ACHN (cell line): ENCODE measurements at places on chromosomes 6 and 20.

DNA sequence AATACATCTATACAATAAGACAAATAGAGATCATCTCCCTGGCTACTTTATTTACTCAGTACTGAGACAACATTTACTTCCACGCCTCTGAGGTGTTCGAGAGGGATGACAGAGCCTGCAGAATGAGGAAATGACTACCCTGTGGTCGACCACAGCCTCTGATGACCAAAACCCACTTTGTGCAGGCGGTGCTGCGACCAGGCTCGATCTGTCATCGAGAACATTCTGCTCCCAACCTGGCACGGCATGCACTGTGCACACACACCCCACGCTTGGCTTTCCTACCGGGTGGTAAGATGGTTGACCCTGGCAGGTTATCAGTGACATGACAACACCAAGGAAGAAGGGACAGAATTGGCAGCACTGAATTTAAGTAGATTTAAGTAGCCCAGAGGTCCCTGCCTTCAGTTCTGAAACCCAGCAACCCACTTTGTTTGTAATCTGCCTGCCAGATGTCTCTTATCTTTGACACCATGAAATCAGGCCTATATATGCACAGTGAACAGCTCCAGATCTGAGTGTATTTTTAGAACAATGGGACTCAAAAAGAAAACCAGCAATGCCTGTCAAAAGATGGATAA lies 42.6 kb downstream of the TTI1 start:
- DNase-seq: peak; percentile 60

DNA sequence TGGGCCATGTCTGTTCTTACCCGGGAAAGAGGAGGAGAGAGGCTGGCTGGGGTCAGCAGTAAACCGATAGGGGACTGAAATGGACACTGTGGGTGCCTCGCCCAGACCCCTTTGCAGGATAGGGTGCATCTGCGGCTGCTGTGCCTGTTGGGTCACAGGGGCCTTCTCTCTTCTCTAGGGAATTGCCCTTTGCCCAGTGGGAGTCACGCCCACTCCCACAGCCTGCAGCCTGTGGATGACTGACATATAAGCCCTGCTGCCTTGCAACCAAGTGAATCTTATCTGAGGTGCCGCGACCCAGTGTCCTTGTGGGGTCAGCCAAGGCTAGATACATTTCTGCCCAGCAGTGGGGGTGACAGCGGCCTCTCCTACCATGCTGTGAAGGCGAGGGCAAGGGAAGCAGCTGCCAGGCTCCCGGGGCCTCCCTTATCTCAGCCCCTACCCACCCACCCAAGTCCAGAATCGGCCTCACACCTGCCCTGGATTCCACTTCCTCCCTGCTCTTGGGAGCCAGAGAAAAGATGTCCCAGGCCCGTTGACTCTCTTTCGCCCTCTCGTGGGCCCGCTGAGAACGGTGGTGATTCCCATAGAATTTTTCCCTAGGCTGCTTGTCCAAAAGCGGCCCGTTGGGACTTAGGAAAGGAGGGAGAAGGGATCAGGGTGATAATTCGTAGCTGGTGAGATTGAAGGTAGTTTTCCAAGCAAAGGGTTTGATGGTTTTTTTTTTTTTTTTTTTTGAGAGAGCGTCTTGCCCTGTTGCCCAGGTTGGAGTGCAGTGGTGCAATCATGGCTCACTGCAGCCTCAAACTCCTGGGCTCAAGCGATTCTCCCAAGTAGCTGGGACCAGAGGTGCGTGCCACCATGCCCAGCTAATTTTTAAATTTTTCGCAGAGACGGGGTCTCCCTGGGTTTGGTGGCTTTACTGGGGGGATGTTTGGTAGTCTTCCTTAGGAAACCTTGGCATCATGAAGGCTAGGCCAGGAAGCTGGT lies 76.4 kb upstream of the RNF24 start:
- peak; percentile 14 for DNase-seq

DNA sequence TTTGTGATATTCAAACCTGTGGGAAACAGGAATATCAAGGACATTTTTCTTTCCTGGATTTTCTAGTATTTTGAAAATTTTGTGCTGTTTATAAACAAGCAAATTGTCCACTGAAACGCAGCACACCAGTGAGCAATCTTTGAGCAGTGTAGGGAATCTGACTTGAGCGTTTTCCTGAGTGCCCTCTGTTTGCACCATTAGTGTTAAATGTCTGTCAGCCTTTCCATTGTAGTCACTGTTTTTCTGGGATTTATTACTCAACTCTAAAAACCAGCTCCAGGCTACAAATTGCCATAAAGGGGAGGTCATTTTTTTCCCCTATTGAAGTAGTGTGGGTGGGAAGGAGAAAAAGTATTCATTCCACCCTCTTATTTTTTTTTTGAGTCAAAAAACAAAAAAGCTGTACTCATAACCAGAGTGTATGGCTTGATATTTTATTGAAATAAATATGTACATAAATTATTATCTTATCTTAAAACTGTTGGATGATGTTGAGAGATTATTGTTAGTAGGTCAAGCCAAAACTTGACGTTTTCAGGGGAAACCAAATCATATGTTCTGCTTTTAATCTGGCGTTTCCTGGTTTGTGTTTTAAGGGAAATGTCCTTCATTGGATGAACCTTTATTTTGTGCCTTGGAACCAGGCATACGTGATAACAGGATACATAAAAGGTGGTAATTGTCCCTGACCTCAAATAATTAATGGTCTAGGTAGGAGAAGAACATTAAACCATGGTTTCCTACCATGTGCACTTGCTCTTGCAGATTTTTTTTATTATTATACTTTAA lies 51.8 kb downstream of the TSHZ2 start:
- DNase-seq: no peak

DNA sequence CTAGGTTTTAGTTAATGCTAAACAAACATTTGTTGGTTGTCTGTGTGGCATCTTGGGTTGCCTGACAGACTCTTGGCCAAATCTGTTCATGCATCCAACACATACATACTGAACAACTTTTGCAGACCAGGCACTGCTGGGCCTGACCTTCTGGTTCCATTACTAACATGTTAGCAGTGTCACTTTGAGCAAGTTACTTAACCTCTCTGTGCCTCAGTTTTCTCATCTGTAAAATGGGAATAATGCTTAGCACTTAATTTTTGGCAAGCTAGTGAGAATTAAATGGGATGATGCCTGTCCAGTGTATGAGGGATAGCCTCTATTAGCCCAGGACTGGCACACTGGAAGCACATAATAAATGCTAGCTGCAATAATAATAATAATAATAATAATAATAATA lies 169.9 kb downstream of the DHX35 start:
- no peak for DNase-seq

DNA sequence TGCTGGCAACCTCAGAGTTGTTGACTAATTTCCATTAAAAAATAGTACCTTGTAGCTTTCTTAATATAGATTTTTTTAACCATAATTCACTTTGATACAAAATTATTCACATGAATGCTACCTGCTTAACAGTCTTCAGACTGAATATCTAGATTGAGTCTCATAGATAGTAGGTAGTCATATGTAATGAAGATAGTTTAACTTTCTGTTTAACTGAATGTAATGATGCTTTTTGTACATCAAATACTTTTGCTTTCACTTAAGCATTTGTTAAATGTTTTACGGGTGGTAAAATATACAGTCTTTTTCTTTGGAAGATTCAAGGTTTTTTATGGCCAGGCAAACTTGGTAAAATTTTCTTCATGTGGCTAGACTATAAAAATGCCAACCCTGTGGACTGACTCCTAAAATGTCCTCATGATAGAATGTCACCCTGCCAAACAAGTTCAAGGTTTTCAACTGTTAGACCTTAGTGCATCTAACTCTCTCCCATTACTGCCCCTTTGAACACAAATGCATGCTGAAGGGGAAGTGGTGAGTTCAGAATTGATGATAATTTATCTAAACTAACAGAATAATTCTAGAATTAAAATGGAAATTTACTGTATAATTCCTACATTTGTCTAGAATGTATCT lies 16.4 kb downstream of the TBPL1 start:
- DNase-seq: no peak

DNA sequence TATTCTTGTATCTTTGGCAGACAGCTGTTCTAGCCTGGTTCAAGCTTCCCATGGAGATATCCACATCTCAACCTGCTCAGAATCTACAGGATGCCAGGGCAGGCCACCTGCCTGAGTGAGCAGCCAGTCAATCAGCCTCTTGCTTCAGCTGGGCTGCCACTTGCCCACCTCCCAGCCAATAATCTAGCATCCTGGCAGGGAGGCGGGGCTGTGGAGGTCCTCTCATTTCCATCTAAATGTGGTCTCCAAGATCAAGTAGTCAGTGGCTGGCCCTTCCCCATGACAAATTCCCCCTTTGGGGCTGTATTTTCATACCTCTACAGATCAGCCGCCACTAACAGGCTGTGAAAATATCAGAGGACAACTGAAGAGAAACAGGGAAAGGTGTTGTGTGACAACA lies 33.0 kb upstream of the SPDEF start:
- DNase-seq: no peak

DNA sequence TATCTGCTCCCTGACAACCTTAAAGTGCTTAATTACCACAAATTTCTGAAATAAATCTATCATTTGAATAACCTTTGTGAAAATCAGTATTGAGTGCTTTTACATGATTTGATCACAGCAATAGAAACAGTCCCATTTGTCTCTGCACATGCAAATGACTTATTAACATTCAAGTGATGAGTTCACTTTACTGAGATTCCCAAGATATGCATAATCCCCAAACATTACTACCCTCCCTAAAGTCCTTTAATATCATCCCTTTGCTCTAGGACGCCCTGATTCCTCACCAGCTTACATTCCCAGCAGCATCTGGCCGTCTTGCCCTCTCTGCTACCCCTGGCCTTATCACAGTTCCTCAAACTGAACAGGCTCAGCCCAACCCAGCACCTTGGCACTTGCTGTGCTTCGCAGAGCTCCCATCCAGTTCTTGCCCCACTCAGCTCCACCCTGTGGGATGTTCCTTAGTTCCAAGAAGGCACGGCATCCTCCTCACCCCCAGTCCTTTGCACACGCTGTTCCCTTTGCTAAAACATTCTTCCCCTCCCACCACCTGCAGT lies 347.5 kb downstream of the PREX1 start:
- no peak for DNase-seq

DNA sequence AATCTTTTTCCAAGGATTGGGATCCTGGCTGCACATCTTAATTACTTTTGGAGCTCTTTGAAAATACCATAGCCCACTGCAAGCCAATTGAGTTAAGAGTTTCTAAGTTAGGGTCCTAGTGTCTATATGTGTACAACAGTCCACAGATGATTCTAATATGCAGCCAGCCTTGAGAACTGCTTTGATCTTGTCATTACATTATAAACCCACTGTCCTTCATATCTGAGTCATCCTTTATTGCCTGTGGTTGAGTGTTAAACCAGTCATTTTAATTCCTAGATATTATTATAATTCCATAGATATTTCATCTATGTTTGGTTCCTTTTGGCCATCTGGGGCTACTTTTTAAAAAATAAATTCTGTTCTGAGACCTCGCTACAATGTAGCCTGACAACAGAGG lies 24.1 kb downstream of the MCM8 start:
- DNase-seq: no peak

- DNase-seq: no peak
Observed at GRCh38 chr20:32432277-32432676, 74.1 kb downstream of the ASXL1 start.
